HT-29 (cell line): ENCODE measurements at places on chromosomes 5 and 9.
A peak's percentile ranks its signal among the peaks of the same experiment; 100 is the strongest.

GRCh38 chr9:97562542-97562941, 61.1 kb downstream of the TMOD1 start:
- DNase-seq = no peak

DNA sequence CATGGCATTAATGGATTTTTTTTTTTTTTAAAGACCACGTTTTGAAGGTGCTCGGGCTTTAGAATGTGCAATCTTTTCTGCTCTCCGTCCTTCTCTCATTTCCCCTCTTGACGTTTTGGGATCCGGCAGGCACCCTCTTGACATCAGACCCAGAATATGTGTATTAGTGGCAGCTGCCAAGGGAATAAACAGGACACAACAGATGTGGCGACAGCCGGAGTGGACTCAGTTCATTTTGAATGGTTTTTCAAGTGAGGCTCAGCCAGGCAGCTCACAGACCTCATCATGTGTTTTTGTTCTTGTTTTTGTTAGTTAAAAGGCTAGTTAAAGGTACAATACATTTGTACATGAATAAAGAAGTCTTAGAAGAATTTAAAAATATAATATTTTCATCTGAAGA, 365.0 kb upstream of the SEMA6A start:
- no peak for DNase-seq

- peak; percentile 55 for DNase-seq
These were observed 23.8 kb upstream of the SLC46A2 start for GRCh38 chr9:112914524-112914923.

GRCh38 chr9:111298111-111298510, 31.9 kb downstream of the OR2K2 start:
- no peak for DNase-seq

DNA sequence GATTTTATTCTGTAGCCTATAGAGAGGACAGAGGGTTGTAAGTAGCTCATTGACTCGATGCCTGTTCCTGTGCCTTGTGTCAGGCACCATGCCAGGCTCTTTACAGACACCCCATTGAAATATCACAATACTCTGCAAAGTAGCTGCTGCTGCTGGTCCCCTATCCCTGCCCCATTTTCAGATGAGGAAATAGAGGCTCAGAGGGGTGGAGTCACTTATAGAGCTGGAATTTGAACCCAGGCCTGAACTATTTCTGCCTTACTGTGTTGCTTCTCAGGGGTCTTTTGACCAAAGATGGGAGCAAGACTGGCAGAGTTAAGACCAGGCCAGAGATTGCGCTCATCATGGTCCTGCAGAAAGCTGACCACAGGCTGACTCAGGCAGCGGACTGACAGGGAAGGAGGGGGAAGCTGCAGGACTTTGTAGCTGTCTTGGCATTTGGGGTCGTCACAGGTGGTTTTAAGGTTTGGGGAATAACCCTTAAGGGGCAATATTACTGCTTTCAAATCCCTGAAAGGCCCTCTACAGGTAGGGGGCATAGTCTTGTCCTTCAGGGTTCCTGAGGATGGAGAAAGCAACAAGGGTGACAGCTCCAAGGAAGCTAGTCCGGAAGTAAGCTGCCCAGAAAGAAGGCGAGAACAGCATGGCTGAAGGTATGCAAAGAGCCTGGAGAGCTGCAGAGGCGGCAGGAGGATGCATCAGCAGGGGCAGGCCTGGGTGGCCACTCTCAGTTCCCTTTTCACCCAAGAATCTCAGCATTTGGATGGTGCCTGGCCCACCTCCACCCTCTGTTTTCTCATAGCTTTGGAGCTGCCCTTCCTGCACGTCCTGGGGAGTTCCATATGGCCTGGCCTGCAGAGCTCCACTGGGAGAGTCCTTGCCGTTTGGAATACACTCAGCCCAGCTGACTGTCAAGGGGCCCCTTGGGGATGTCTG, 18.3 kb upstream of the NDST1 start:
- no peak for DNase-seq

- DNase-seq = no peak
These were observed 224.1 kb upstream of the ISL1 start for GRCh38 chr5:51159164-51159563.
